ENCODE measurements at places on chromosomes 13 and 19. TPM values are rescaled to one million over a fixed set of nuclear protein-coding genes. Genes with fewer than 3 reads are reported as not detected.

Gene IFNL1
- total RNA-seq, result 0.30 TPM

Gene PLIN4
- 0.19 TPM for total RNA-seq

Gene ZNF177
- total RNA-seq, result 0.74 TPM

Gene FCAR
- not detected for total RNA-seq

Gene C19orf67
- not detected for total RNA-seq

Gene KLK8
- total RNA-seq, result not detected

Gene CYP2F1
- total RNA-seq, result not detected

Gene ZNF320
- not detected for total RNA-seq

Gene WDR88
- not detected for total RNA-seq

Gene CACNA1A
- 0.09 TPM for total RNA-seq
